AG10803 (cell line): ENCODE measurements at places on chromosomes 6 and 20.
A peak's percentile ranks its signal among the peaks of the same experiment; 100 is the strongest.

DNA sequence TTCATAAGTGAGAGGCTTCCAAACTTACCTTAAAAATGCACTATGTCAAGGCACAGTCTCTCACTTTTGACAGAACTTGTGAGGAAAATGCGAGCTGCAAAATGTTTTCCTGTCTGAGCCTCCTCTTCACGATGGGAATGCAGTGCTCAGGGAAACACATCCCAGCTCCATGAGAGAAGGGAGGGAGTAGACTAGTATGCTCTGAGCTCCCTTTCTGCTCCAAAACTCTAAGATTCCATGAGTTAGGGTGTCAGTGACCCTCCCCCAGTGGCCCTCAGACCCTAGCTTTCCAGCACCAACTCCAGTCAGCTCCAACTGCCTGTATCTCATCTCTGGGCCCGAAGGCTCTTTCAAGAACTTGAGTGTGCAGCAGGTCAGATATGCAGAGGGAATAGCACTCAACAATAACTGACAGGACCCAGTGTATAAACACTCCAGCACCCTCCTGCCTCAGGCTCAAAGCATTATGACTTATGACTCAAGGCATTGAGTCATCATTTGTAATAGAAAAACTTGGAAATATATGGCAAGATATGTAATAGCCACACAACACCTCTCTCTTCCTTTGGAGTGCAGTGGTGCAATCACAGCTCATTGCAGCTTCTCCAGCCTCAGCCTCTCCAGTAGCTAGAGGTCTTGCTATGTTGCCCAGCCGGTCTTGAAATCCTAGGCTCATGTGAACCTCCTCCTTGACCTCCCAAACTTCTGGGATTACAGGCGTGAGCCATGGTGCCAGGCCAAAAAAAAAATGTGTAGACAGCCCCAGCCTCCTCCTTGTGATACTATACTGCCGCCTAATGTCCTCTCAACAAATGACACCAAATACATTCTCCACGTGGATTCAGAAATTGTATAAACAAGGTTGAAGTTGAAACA lies 16.7 kb upstream of the ENTPD6 start:
- DNase-seq = peak; percentile 72

- DNase-seq = no peak
Observed at GRCh38 chr6:128230267-128230989, 290.0 kb downstream of the PTPRK start.

DNA sequence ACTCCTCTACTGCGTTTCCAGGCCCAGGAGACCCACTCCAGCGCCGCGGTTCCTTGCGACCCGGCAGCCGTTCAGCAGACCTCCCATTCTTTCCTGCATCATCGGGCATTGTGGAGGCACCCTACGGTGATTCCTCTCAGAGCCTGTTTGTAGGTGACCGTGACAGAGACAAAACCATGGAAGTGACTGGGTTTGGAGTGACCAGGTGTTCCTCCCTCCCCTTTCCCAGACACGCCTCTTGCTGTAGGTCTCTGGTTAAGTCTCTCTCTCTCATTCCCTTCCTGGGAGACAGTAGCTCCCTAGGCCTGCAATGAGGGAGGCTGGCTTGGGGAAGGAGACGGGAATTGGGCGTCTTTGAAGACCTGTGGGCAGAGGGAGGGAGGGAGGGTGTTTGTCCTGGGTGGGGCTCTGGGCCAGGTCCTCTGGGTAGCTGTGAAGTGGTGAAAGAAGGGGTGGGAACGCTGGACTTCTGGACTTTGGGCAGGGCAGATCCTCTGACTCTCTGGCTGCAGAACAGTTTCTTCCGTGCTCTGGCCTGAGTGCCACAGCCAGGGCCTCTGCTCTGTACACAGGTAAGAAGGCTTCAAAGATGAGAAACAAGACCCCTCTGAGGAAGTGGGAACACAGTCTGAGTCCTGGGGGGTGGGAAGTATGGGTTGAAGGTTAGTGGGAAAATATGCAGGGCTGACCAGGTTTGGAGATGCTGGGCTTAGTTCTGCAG lies 763 bp downstream of the KLC4 start:
- no peak for DNase-seq

DNA sequence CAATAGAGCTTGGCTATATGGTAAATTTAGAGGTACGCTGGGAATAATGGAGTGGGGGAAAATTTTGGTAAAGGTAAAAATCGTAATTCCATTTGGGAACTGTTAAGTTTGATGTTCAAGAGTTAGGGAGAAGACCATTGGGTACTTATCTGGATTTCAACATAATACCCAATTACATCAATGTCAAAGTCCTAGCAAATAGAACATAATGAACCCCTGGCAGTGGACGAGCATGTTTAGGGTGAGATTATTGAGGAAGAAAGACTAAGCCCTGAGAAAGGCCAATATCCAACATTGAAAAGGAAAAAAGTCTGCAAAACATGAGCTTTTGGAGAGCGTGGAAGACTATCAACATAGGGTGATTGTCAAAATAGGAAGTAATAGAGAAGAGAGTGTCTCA lies 106.6 kb downstream of the TSHZ2 start:
- no peak for DNase-seq

DNA sequence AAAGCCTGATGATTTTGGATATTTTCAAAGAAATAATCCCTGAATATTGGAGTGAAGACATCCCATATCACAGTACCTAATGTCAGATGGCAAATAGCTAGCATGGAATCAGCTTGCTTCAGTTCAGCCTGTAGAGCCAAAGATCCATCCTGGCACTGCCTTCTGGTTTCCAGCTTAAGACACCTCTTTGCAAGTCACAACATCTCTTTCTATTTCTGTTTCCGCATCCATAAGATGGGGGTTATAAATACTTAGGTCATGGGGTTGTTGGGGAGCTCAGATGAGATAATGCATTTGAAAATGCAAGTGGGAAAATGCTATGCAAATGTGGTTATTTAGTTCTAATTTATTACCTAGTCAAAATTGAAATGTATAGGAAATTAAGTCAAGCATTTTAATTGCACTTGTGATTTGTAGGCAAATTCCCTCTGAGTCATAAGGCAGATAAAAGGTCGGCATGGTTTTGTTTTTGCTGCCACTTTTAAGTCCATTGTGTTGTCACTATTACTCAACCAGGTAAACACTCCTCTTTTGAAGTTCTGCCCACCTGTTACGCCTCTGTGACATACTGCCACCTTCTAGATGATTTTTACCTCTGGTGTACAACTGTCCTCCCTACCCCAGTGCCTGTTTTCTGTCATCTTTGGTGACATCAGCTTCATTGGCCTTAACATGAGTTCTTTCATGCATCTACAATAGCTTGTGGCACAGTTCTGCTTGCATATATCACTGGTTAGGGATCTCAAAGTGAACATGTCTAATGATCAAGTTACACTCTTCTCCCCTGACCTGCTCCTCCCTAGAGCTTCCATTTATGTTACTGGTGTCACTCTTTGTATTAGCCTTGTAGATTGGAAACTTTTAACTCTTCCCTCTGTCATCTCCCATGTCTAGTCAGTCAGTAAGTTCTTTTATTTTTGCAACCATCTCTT lies 96.6 kb downstream of the CDKAL1 start:
- no peak for DNase-seq

GRCh38 chr6:136487759-136488425 lies 62.3 kb downstream of the MAP7 start:
- DNase-seq = peak; percentile 81

- DNase-seq = peak; percentile 58
Observed at GRCh38 chr20:62141397-62142251, 1.6 kb downstream of the PSMA7 start.

DNA sequence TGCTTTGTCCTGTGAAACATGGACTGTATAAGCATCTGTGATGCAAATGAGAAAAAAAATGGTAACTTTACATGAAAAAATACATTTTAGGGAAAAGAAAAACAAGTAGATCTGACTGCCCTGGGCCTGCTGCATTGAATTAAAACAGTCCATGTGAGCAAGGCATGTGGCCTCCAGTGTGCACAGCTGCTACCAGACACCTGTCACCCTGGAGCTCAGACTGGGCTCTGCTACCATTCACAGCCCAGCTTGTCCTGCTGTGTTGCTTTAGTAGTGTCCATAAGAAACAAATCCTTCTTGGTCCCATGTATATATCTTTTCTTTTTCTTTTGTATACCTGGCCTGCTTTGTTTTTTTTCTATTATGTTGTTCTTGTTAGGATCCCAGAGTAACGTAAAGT lies 315.9 kb downstream of the NKAIN2 start:
- no peak for DNase-seq

DNA sequence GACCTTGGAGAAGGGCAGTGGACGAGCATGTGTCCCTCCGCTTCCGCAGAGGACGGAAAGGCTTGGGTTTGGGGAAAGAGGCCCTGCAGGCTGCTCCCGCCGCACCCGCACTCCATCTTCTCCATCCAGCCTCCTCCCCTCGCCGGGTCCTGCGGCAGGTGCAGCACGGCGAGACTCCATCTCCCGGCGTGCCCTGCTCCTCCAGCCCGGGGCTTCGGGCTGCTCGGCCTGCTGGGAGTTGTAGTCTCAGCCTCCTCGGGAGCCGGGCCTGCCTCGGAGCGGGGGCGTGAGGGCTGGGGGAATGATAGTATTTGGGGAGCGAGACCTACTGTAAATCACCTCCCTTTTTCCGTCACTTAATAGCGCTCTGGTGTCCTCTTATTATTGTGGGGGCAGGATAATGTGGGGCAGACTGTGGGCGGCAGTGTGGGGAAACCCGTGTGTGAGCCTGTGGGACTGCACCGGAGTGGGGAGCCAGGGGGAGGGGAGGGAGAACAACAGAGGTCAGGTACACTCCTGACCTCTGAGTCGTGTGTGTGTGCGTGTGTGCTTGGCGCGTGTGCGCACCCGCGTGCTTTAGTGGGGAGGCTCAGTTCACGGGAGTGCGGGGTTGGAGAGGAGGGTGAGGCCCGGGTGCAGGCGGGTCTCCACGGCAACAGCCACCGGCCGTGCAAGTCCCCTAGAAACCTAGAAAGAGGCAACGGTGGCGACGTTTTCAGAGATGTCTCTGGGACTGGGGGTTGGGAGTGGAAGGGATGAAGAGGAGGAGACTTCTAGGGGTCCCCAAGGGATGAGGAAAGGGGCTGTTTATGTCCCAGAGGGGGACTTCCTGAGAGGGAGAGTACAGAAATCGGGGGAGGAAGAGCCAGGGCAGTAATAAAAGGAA lies 4.1 kb downstream of the TTBK1 start:
- no peak for DNase-seq

GRCh38 chr20:59701236-59701635 lies 96.9 kb downstream of the PHACTR3 start:
- DNase-seq = no peak

- DNase-seq = peak; percentile 44
Observed at GRCh38 chr6:146028252-146028795, 538 bp upstream of the GRM1 start.

DNA sequence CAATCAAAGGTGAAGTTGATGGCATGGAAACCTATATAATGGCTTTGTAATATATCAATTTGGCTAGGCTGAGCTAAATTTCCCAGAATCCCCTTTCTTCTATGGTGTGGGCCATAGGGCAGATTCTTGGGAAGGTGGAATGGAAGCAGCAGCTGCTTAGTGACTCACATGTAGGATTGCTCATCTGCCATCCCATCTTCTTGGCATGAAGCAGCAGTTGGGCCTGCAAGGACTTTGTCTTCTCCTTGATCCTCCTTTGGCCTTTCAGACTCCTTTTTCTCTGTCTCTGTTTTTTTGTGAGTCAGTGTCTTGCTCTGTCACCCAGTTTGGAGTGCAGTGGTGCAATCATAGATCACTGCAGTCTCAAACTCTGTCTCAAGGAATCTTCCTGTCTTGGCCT lies 52.6 kb upstream of the CEP162 start:
- peak; percentile 69 for DNase-seq

GRCh38 chr6:165662041-165662748 lies 846 bp downstream of the PDE10A start:
- DNase-seq = peak; percentile 3

- DNase-seq = no peak
Observed at GRCh38 chr6:43254846-43255245, 11.6 kb downstream of the TTBK1 start.

- DNase-seq = peak; percentile 44
Observed at GRCh38 chr6:153108315-153108714, 22.8 kb downstream of the RGS17 start.
